Stimulated activated CD4-positive, alpha-beta T cell treated with anti-CD3 and anti-CD28 coated beads, Interleukin-15, amount 100 ng/mL, for 1 hour (primary cell): ENCODE measurements at places on chromosomes 12 and 14.

GRCh38 chr14:71361336-71361735 is 454.1 kb downstream of the PCNX1 start:
- no peak for DNase-seq

DNA sequence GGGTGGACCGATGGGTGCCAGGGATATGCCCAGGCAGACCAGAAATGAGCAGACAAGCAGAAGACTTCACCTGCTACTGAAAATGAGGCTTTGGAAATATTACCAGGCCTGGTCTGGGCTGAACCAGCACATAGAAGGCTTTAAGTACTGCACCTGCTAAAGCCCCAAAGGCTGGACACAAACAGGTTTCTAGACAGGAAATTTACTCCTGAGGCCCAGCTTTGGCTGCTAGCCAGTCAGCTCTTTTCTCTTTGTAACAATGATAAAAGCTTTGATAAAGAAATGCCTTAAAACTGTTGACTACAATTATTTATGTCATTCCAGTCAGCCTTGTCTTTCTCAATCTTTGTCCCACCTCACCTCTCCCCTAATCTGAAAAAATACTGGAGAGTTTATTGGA is 228.9 kb upstream of the EGLN3 start:
- no peak for DNase-seq

GRCh38 chr14:28651148-28651547 is 115.4 kb upstream of the FOXG1 start:
- DNase-seq = no peak

DNA sequence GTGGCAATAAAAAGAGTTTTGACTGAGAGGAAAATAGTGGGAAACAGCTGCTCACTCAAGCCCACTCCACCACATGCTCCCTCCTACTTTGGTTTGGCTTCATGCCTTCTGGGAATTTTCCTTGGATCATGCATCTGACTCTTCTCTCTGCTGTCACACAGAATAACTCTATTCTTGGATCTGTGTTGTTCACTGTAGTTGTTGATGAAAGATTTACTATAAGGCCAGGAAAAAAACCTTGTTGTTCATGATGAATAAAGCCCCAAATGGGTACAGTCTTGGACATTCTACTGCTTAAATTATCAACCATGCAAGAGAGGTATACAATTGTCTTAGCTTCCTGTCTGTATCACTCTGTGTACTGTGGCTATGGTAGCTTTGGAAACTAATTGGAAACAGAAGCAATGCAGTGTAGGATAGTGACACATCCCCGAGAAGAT is 70.5 kb downstream of the TMX1 start:
- DNase-seq = no peak

- DNase-seq = no peak
These were observed 673.7 kb upstream of the TBX3 start for GRCh38 chr12:115357681-115358080.

GRCh38 chr12:49253033-49253623 is 11.8 kb upstream of the TUBA1C start:
- DNase-seq = no peak

GRCh38 chr12:72766517-72766916 is 494.3 kb downstream of the TRHDE start:
- no peak for DNase-seq

- no peak for DNase-seq
These were observed 31.2 kb downstream of the NUAK1 start for GRCh38 chr12:106107566-106107965.

GRCh38 chr12:30970559-30971197 is 44.1 kb downstream of the TSPAN11 start:
- no peak for DNase-seq
